ENCODE measurements at places on chromosomes 3 and 15.

- no peak for DNase-seq
Measured at GRCh38 chr15:34883042-34883441, 86.5 kb downstream of the AQR start.

GRCh38 chr15:60964527-60964926 lies 264.6 kb downstream of the RORA start:
- DNase-seq, result no peak

DNA sequence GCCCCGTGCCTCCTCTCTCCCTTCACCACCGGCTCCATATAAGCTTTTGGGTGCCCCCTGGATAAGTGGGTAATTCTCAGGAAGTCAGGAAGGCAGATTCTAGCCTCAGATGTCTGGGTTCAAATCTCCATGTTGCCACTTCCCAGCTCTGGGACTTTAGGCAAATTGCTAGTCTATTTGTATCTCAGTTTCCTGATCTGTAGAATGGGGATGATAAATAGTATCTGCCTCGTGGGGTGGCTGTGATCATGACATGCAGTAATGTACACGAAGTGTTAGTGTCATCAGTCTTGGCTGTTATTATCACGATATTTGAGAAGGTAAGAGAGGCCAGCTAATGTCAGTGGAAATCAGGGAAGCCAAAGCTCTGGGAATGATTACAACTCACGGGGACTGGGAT lies 43.3 kb downstream of the MUC4 start:
- no peak for DNase-seq

GRCh38 chr3:64666171-64666588 lies 21.6 kb downstream of the ADAMTS9 start:
- DNase-seq, result no peak

GRCh38 chr3:52225452-52226228 lies at the start of gene TLR9:
TLR9 (minus strand) TSS chr3:52225645; CDS start chr3:52225529, 116 bp downstream.
- DNase-seq, result no peak

- no peak for DNase-seq
Measured at GRCh38 chr3:24111711-24112110, 166.6 kb downstream of the NR1D2 start.

DNA sequence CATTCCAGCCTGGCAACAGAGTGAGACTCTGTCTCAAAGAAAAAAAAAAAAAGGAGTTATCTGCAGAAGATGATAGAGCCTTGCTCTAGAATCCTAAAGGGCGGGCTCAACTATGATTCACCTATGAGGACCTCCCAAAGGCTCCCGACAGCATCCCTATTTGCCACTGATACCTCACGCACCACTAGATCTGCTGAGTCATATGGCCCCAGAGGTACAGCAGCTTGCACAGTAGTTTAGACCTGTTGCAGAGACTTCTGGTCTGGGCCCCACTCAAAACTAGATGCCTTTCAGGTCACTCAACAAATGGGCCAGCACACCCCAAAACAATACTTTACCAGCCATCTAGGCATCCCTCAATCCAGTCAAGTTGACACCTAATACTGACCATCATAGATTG lies 38.1 kb upstream of the PTX3 start:
- no peak for DNase-seq

GRCh38 chr3:49462222-49462621 lies 7.8 kb upstream of the DAG1 start:
- DNase-seq, result no peak

DNA sequence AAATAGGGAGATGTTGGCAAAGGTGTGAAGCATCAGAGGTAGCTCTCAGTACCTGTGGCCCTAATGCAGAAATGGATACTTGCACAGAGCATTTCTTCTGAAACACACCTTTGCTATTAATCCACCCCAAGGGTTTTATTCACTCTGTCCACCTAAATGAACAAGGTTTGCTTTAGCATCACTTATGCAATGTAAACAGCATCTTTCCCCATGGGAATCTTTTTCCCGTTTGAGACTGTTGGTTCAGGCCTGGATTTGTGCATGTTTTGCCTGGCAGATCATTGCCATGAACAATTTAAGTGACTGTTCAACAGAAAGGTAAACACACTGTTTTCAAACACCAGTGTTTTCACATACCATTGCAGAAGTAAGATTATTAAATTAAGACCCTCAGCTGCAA lies 508.3 kb downstream of the SOX2 start:
- no peak for DNase-seq

DNA sequence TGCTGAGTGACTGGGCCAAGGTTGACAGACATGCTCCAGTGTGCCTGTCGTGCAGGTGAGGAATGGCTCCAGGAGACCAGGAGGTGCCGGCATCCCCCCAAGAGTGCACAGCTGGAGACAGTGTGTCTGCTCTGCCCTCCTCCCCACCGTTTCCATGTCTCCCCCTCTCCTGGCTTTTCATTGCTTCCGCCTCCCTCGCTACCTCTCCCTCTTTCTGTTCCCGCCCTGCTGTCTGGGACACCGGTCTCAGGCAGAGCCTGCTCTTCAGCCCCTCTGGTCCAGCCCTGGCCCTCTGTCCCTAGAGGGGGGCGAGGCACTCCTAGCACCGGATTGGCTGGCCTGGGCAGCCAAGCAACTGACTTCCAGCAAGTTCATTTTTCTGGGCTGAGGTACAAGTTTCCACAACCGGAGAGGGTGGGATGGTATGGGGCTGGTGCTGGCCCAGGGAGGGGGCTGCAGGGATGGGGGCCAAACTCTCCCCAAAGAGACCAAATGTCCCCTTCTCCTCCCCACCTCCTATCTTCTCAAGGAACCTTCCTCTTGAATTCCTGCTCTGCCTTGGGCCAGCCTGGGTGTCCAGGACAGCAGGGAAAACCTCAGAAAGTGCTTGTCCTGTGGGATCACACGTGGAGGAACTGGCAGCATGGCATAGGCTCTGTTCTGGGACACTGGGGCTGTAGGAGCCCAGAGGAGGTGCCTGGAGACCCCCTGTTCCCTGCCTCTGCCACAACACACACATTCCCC lies 32.6 kb downstream of the PRKCD start:
- no peak for DNase-seq

DNA sequence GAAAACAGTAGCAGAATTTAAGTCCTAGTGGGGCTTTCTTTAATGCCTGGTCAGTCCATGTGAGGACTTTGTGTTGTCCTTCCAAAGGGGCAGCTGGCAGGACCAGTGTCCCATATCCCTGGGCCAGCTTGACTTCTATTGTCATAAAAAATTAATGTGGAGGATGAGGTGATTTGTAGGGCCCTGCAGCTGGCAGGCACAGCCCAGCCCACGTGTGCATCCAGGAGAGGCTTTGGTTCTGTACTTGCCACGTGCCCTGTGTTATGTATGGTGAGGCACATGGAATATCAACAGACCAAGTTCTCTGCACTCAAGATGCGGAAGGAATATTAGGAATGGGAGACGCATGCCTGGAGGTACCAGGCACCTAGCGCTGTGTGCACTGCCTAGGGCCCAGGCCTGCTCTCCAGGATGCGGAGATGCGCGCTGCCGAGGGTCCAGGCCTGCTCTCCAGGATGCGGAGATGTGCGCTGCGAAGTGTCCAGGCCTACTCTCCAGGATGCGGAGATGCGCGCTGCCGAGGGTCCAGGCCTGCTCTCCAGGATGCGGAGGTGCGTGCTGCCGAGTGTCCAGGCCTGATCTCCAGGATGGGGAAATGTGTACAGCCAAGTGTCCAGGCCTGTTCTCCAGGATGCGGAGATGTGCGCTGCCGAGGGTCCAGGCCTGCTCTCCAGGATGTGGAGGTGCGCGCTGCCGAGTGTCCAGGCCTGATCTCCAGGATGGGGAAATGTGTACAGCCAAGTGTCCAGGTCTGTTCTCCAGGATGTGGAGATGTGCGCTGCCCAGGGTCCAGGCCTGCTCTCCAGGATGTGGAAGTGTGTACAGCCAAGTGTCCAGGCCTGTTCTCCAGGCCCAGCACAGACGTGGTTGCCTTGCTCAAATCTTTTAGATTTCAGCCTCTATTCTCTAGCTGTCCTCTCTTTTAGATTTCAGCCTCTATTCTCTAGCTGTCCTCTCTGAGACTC lies 183.3 kb upstream of the ROPN1 start:
- DNase-seq, result no peak

GRCh38 chr15:67401336-67401735 lies 119.6 kb upstream of the C15orf61 start:
- DNase-seq, result no peak
